ENCODE measurements at places on chromosomes 7 and 10.

DNA sequence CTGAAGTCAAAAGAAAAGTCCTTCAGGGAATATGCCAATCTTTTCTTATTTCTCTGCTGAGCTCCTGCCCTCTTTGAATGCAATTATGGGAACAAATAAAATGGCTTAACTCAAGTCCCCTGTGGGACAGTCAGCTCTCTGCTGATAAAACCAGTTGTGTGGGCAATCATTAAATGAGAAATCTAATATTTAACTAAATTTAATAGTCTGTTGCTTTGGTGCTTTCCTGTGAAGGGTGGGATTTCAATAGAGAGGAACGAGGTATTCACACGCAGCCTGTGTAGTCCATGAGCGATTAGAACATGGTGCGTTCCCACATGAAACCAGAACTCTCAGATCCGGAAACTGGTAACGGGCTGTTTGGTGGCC is 138.4 kb downstream of the PAXIP1 start:
- no peak for DNase-seq

GRCh38 chr10:22903694-22904093 is 24.2 kb upstream of the ARMC3 start:
- DNase-seq = no peak

DNA sequence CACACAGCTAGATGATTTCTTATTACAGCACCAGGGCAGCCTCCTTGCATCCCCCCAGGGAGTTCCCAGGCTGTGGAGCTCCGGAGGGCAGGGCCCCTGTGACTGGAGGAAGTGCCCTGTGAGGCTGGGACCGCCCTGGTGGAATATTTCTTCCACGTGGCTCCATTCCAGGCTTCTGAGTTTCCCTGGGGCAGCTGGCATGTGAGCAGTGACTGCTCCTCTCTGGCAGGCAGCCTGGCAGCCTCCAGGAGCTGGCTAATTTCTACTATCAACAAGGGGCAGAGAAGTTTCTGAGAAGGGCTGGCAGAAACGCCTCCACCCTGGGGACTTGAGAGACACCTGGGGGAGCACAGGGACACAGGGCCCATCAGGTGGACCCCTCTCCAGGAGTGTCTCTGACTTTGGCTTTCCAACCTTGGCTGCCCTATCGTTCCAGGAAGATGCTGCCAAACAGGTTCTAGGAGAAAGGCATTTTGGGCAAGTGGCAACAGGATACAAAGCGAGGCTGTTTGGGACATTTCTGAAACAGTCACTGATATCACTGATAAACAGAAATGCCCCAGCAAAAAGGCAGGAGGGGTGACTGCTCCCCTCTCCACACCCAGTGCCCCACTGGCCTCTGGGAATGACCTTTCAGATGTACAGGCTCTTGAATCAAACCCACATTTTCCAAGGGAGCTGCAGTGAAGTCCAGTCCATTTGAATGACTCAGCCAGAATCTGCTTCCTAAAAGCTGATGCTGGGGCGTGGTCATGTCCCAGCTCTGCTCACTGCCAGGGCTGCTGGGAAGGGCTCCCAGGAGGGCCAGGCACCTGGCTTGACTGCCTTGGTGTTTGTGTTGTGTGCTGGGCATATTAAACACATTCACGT is 16.1 kb downstream of the MYOF start:
- DNase-seq = no peak

- DNase-seq = no peak
Measured at GRCh38 chr10:31929261-31930022, 811 bp upstream of the ARHGAP12 start.

DNA sequence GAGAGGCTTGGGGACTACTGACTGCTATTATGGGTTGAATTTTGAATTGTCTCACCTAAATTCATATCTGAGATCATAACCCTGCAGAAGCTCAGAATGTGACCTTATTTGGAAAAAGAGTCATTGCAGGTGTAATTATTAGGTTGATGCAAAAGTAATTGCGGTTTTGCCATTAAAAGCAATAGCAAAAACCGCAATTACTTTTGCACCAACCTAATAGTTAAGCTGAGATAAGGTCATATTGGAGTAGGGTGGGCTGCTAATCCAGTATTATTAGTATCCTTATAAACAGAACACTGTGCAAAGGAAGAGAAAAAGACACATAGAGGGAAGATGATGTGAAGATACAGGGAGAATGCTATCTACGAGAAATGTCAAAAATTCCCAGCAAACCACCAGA is 82.3 kb downstream of the AOAH start:
- DNase-seq = no peak

GRCh38 chr10:108615576-108616320 is 1307.6 kb downstream of the XPNPEP1 start:
- no peak for DNase-seq

DNA sequence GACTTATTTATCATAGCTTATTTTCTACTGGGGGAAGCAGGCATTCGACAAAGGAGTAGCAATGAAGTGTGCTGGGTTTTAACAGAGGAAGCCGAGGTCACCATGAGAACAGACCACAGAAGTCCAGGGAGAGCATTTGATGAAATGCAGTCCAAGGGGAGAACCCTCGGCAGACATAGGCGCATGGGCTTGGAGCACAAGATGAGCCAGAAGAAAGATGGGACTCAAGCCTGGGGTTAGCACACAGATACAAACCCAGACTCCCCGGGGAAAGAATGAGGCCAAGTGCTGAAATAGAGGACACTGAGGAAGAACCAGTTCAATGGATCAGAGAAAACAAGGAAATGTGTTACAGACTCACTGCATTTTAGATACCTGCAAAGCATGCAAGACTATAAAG is 209.5 kb downstream of the FAM107B start:
- peak; percentile 17 for DNase-seq

DNA sequence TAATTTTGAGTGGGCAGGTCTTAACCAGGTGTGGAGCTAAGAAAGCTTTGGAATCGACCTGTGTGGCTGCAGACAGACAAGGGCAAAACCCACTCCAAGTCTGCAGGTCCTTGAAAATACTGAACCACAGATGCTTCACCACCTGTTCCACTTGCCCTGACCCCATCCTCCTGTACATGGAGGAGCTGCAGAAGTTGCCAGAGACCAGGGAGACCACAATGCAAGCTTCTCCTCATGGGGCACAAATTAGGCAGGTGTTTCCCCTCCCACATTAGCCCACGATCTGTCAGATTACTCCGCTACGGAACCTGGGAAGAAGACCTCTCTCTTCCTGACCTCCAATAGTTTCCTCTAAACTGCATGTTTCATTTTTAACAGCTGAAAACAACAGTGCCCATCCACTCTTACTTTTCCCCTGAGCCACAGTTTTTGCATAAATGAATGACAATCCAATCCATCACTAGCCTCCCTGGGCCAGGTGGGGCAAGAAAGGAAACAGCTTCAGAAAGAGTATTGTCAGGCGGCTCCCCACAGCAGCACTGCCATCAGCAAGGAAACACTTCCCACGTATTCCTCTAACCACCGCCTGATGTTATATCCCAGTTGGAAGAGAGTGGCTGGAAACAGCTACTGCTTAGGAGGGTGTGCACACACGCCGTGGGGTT is 141.6 kb downstream of the PRKAG2 start:
- DNase-seq = no peak

- no peak for DNase-seq
Measured at GRCh38 chr10:29392376-29393021, 103.6 kb downstream of the LYZL1 start.

DNA sequence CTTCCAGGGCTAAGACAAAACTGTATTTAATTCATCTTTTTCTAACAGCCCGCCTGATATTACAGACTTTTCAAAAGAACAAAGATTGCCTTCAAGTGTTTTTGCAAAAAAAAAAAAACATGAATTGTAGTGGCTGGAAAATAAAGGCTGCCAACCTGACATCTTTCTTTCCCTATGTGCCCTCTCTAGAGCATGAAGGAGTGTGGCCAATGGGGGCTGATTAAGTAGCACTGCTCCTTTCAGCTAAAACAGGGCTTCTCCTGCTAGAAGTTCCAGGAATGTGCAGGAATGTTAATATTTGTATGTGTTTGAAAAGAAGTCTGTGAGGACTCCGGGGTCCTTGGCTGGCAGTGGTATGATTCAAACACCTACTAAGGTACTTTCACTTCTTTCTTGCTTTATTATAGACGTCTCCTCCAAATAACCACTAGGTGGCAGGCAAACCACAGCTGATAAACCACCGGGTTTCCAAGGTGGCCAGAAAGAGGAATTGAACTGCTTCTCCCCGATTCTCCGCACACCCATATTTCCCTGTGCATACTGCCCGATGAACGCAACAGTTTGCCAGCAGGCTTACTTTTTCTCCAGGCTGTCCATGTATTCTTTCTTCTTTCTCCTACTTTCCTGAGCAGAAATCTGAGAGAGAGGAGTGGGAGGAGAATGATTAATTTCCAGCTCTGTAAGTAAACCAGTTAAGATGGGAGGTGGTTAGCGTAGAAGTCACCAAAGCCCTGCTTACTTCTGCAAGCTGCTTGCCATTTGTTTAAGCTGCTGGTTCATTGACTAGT is 56.8 kb upstream of the DGKI start:
- DNase-seq = peak; percentile 41

DNA sequence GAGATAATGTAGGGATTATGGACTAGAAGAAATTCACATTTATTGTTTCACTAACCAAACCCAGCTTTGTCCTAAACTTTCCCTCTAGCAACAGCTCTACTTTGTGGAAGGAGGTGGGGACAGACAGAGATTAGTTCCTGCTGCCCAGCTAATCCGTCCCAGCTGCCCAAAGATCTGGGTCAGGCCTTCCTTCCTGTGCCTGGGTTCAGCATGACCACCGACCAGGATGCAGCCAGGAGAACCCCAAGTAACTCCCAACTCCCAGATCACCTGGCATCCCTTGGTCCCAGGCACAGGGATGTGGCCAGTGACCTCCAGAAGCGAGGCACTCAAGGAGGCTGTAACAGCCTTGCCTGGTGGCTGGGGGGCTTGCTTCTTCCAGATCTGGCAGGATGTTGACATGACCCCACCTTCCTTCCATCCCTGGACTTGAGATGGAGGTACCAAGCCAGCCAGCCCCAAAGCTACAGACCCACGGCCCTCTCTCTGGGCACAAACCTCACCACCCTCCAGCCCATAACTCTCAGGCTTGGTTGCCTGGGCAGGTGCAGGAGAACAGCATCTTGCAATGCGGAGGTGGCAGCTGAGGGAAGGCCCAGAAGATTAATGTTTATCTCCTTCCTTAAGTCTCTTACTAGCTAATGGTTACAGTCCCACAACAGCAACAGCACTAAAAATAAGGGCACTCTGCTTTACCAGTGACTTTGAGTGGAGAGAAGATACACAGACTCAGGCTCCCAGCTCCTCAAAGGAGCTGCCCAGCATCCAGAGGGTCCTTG is 11.1 kb downstream of the CAMK2G start:
- no peak for DNase-seq

DNA sequence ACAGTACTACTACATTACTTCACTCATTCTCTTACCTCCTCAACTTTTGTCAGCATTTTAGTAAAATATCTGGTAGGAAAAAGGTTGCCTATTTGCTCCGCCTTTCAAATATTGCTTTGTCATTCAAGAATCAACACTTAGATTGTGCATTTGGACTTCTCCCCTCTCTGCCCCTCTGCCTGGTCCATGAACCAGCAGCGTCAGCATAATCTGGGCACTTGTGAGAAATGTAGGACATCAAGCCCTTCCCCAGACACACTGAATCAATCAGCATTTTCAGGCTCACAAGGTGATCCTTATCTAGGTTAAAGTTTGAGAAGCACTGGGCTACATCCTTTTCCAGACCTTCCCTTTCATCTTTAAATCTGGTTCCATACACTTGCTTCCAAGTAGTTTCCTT is 16.3 kb downstream of the SLC13A1 start:
- DNase-seq = no peak

DNA sequence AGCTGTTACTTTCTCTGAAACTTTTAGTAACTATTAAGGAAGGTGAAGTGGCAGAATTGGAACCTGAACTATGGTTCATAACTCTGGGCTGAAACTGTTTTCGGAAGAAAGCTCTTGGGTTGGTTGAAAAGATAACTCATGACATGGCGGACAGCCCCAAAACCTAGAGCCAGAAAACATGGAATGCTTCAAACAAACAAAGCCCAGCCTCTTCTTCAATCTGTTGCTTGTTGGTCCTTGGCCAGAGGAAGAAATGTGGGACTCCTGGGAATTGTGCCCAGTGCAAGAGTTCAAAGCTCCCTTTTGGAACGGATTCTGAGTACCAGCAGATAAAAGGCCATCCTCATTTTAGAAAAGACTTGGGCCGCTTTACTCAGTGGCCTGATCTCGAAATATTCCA is 52.9 kb upstream of the CACNB2 start:
- no peak for DNase-seq

DNA sequence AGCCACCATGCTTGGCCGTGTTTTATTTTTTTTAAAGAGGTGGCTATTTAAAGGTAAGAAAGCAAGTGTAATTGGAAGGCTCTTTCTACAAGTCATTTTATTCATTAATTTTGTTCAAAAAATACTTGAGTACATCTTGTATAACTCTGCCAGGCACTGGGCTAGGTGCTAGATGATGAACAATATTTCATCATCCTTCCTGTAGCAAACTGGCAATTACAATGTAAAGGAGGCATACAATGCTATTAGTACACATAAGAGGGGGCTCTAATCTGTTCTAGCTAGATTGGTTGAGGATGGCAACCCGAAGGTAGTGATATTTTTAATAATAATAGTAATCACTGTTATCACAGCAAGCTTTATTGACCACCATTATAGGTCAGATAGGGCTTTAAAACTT is 215.5 kb upstream of the KLF14 start:
- DNase-seq = no peak

DNA sequence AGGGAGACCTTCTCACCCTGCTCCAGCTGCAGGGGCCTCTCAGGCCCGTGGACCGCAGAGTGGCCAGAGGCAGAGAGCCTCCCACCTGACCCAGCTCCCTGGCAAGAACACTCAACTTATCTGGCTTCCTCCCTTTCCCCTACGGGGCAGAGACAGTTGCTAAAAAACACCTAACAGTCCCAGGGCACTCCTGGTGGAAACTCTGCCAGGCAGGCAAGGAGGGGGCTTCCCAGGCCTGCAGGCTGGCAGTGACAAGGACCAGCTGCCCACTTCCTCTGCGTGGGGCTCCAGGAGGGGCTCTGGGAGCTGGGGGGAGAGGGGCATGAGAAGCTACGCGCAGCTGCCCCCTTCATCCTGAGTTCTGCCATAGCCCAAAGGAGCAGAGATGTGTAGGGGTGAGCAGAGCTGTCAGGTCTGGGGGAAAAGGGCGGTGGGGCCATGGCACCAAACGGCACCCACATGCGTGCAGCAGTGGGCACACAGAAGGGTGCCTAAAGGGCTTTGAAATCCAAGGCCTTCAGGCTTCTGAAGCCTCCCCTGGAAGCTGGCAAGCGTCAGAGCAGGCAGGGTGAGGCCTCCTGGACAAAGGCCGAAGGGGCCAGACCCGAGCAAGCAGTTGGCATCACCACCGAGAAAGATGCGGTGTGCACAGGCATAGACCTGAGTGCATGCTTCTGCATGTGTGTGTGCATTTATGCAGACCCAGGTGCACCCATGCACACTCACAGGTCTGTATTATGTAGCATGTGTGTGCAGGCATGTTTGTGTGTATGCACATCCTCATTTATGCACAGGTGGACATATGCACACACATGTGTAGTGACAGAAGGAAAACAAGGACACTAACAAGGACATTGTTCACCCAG is 14.4 kb downstream of the SPOCK2 start:
- no peak for DNase-seq

GRCh38 chr7:116706668-116707126 is 34.7 kb downstream of the MET start:
- DNase-seq = no peak
